ENCODE measurements at places on chromosomes 7 and 10.

GRCh38 chr7:77413128-77413527 lies 3.0 kb downstream of the GSAP start:
- no peak for DNase-seq

DNA sequence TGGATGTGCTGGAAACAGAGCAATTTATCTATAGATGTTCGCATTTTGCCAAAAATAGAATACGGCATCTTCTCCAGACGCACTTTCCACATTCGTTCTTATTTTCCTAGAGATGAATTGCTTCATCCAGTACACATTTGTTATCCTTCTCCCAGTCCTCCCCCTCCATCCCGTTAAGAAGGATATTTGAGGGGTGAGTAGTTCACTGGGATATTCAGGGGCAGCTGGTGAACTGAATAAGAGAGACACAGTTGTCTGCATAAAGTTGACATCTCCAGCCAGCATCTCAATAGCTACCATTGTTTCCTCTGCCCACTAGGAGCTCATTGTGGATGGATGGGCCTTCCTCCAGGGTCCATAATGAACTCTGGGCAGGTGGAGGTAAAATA lies 456.8 kb upstream of the NRP1 start:
- DNase-seq: no peak

- DNase-seq: no peak
Observed at GRCh38 chr10:86673827-86674581, 5.7 kb downstream of the LDB3 start.

- DNase-seq: no peak
Observed at GRCh38 chr10:847868-848267, 83.6 kb downstream of the LARP4B start.
